ENCODE measurements at places on chromosomes 7 and 10.

- no peak for DNase-seq
These were observed 171.2 kb downstream of the ARHGAP21 start for GRCh38 chr10:24552346-24553016.

DNA sequence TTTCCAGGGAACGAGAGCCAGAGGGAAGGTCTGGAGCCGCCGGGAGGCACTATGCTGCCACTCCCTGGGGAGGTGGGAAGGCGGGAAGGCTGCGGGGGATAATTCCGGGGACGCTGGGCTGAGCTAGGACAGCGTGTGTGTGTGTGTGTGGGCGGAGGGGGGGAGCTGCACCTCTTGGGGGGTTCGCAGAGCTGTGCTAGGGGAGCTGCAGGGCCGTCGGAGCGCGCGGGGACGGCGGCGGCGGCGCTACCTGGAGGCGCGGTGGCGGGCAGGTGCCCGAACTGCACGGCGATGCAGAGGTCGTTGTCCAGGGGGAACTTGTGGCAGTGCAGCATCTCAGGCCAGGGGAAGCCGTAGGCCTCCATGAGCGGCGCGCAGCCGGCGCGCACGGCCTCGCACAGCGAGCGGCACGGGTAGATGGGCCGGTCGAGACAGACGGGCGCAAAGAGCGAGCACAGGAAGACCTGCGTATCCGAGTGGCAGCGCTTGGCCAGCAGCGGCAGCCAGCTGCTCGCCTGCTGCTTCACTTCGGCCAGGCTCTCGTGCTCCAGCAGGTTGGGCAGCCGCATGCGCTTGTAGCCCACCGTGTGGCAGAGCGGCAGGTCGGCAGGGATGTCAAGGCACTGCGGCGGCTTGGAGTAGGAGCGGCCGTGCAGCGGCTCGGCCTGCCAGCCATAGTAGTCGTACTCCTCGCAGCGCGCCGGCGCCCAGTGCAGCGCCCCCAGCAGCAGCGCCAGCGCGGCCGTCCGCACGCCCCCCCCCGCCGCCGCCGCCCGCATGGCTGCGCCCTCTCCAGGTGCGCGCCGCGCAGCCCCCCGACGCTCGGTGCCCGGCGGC is 526 bp downstream of the SFRP5 start:
- no peak for DNase-seq

DNA sequence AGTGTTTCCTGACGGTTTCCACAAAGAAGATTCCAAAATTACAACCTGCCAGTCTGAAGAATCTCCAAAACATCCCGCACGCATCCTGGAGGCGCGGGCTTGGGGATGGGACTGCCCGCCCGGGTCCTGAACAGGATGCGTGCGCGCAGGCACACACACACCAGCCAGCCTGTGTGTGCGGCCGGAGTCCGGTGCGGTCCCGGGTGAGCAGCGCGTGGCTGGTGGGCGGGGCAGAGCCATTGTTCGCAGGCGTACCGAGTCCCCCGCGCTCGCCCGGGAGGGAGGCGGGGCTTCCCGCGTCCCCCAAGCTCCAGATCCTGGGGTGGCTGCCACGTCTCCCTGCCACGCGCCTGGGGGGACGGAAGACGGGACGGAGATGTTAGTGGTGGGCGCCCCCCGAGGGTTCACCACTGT is 675 bp upstream of the SCD start:
- no peak for DNase-seq

GRCh38 chr7:133268355-133268754 is 15.5 kb downstream of the EXOC4 start:
- DNase-seq = no peak

- no peak for DNase-seq
These were observed 50.8 kb upstream of the IFRD1 start for GRCh38 chr7:112399501-112399900.

Data from AG09309 (cell line).